Sciatic nerve (tissue), 2 donors: ENCODE measurements at places on chromosomes 3 and 15. TPM values are rescaled to one million over a fixed set of nuclear protein-coding genes. Genes with fewer than 3 reads are reported as not detected.

CORO2B gene
- total RNA-seq = 10.2 TPM

SLC25A38 gene
- 20.4 TPM for total RNA-seq

CEMIP gene
- 9.9 TPM for total RNA-seq

RETNLB gene
- total RNA-seq = not detected

DNA sequence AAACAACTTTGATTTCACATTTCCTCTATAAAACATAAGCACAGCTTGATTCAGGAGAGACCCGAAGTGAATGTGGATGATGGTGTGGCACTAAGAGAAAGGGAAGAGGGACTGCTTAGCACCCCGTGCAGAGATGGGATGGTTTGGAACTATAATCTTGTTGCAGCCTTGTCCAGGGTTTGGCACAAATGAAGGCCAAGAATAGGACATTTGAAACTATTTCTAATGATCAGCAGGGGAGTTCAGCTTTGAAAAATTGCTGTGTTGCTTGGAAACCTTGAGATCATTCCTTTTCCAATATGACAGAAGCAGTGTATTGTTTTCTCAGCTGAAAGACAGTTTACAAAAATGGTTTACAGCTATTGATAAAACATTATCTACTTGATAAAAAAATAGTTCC, 49.7 kb downstream of the ASB7 start:
- no peak for DNase-seq

- DNase-seq = no peak
Observed at GRCh38 chr3:106438887-106439286, 570.1 kb upstream of the CBLB start.

GRCh38 chr3:27130796-27131195, 238.4 kb downstream of the NEK10 start:
- no peak for DNase-seq

GRCh38 chr3:34248352-34248751, 449.9 kb downstream of the PDCD6IP start:
- DNase-seq = no peak

GRCh38 chr3:194447161-194447560, 39.6 kb downstream of the ATP13A3 start:
- DNase-seq = no peak

DNA sequence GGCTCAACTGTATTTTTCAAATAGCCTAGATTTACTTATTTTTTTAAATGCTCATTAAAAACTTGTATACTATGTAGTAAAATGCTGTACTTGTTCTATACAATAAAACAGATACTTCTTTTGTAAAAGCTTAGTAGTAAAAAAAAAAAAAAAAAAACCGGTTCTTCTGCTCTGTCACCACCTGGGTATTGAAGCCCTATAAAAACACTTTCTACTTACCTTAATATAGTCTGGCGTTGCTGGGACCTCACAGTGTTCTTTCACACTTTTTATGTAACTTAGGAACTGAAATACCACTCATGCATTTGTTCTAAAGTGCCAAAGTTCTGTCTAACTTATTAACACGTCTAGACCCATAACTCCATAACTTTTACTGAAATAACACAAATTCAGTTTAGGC, 61.4 kb downstream of the TASOR start:
- DNase-seq = no peak

DNA sequence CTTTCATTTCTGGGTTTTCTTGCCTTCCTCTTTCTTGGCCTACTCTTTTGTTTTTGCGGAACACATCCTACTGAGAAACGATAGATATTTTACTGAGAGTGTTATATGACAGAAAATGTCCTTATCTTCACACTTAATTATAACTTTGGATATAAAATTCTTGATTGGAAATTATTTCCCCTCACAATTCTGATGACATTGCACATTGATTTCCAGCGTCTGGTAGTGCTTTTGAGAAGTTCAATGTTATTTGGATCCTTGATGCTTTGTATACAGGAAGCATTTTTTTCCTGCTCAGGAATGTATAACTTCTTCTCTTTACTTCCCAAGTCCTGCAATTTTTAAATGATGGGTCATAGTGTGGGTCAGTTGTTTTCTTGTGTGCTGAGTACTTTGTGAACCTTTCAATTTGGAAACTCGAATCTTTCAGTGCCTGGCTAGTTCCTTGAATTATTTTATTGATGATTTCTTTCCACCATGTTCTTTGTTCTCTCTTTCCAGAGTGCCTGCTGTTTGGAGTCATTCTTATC, 183.9 kb downstream of the PDCD6IP start:
- no peak for DNase-seq
